ENCODE measurements at places on chromosomes 16 and 17. TPM values are rescaled to one million over a fixed set of nuclear protein-coding genes. Genes with fewer than 3 reads are reported as not detected.

Gene KRTAP4-3
- not detected for total RNA-seq

Gene NPIPB9
- total RNA-seq: 2.7 TPM

Gene C16orf74
- 17.1 TPM for total RNA-seq

Gene ALOXE3
- 8.8 TPM for total RNA-seq

Gene TLCD2
- total RNA-seq: 1.3 TPM

Gene WNT9B
- not detected for total RNA-seq

Gene CRHR1
- not detected for total RNA-seq

Gene TBC1D3
- total RNA-seq: not detected

Gene SPIRE2
- total RNA-seq: 6.6 TPM

Gene ARHGDIG
- 2.9 TPM for total RNA-seq

Gene BCO1
- total RNA-seq: 1.5 TPM

Gene KRT32
- total RNA-seq: not detected

Gene ACSM3
- 4.6 TPM for total RNA-seq

Gene CCL3
- total RNA-seq: not detected

Gene PLD6
- total RNA-seq: 7.6 TPM

Gene C16orf96
- total RNA-seq: not detected

Gene OR4D1
- not detected for total RNA-seq
